ENCODE measurements at places on chromosomes 5 and 9.

- no peak for DNase-seq
Measured at GRCh38 chr5:118989816-118990215, 1.5 kb upstream of the DTWD2 start.

DNA sequence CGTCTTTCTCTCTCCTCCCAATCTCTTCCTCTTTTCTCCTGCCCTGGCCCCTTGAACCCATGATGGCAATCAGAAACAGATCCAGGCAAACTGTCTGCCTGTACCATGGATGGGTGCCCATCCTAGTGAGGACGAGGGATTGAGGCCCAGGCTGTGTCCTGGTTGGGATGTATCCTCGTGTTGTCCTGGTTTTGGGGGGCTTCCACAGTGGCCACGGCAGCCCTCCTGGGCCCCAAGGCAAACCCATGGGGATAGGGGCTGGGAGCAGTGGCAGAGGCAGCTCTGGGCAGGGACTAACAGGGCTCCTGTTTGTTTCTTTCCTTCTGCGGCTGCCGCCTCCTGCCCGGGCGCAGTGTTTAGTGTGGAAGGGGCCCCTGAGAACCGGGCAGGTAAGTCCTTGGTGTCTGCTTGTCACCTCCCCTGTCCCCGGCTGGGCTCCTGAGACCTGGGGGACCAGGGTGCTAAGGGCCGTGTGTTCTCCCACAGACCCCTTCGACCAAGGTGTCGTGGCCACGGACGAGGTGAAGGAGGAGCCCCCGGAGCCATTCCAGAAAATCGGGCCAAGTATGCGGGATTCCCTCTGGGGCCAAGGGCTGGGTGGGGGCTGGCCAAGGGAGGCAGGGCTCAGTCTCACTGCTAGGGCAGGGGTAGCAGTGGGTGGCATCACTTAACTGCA, 70.0 kb downstream of the AMBP start:
- no peak for DNase-seq

GRCh38 chr9:124884376-124884775, 22.4 kb downstream of the ARPC5L start:
- no peak for DNase-seq

DNA sequence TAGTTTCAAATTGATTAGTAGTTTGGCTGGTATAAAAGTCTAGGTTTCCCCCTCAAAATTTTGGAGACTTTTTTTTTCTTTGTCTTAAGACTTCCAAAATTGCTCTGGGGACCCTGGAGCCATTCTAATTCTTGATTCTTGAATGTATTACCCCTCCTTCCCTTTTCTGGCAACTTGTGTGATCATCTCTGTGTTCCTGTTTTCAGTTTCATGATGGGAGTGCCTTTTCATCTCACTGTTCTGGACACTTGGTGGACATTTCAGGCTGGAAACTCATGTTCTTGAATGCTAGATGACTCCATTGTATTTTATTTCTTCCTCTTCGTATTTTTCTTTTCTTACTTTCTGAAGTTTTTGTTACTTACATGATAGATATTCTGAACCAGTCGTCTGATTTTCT, 57.3 kb upstream of the LRRC70 start:
- DNase-seq = no peak

GRCh38 chr9:90830977-90831376, 29.4 kb downstream of the SYK start:
- DNase-seq = no peak
